Colonic mucosa (tissue), 4 donors: ENCODE measurements at places on chromosomes 1 and 21.
A peak's percentile ranks its signal among the peaks of the same experiment; 100 is the strongest.

DNA sequence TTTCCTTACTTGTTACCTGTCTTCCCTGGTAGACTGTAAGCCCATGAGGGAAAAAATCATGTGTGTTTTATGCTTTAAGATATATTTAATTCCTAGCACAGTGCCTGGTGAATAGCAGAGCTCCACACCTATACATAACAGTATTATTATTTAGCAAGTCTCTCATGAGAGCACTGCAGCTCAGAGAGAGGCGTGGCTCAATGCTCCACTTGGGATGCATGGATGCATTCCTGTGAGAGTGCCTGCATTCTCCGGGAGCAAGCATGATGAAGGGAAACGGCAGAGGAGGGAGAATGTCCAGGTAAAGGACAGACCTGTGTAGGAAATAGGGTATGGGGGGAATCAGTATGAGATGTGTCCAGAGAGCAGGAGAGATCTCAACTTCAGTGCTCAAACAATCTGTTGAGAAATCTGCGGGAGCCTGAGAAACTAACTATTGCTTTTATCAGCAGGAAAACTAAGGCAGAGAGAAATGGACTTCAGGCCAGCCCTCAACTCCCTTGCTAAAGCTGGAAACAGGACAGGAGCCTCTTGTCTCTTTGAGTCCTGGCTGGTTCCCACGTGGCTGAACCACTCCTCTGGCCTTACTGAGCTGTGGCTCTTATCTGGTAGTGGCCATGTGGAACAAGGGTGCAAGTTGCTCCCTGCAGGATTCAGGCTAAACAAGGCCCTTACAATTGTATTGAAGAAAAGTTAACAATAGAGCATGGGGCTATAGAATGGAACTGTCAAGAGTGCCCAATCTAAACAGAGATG lies 113.1 kb downstream of the KCNN3 start:
- DNase-seq, result no peak
- no peak overlapping the region for H3K27ac ChIP-seq
- peaks cover 20% of the 10 kb centered on the region for H3K27me3 ChIP-seq
- H3K36me3 ChIP-seq, result no peaks in the 10 kb centered on the region
- no peaks in the 10 kb centered on the region for H3K4me1 ChIP-seq
- H3K4me3 ChIP-seq, result no peak overlapping the region

- no peaks in the 10 kb centered on the region for H3K27me3 ChIP-seq
- H3K36me3 ChIP-seq, result no peaks in the 10 kb centered on the region
- peak overlapping the region; percentile 71 for H3K27ac ChIP-seq
- peaks cover 15% of the 10 kb centered on the region for H3K4me1 ChIP-seq
- DNase-seq, result peak; percentile 87
These were observed 101.5 kb downstream of the CASZ1 start for GRCh38 chr1:10694633-10695627.

DNA sequence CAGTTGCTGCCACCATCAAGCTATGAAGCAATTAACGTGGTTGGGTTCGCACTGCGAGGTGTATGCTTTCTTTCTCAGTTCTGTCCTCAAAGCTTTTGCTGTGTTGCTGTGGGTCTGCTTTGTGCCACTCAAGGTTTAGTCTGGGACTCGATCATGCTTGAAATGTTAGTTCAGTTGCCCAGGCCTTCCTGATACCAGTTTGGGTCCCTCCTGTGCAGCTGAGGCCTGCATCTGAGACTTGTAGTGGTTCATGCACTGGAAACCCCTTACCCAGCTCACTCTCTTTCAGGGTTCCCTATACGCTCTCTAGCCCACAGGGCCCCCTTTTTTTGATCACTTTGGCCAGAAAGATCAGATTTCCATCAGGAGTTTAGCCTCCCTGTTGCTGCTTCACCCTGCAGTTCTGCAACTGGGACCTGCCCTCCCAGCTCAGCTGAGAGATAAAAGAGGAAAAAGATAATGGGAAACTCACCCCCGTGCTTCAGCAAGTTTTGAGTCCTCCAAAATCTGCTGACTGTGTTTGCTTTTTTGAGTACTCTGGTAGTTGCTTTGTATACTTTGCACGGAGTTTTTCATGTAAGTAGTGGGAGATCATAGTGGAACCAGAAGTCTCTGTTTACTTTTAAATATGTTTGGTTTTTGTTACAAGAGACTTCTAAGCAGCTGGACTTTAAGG lies 317.0 kb downstream of the HHAT start:
- no peaks in the 10 kb centered on the region for H3K27me3 ChIP-seq
- no peak for DNase-seq
- no peak overlapping the region for H3K4me3 ChIP-seq
- no peaks in the 10 kb centered on the region for H3K36me3 ChIP-seq
- no peaks in the 10 kb centered on the region for H3K4me1 ChIP-seq
- H3K27ac ChIP-seq, result no peak overlapping the region

DNA sequence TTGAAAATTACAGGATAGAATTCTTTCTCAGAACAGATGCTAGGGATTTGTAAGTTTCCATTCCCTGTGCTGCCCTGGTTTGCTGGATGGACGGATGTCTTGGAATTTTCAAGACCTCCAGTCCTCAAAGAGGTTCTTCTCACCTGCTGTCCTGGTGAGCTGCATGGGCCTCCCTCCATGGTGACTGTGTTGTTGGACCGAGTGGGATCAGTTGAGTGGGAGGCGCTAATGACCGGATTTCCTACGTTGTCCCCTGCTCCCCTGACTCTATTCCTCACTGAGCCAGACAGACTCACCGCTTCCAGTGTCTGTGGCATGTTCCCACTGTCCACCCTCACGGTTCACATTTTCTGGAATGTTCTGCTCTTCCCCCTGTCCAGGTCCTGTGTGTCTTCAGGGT lies 229.8 kb downstream of the CAMTA1 start:
- H3K36me3 ChIP-seq, result no peaks in the 10 kb centered on the region
- no peak overlapping the region for H3K4me3 ChIP-seq
- no peak overlapping the region for H3K27ac ChIP-seq
- H3K4me1 ChIP-seq, result no peaks in the 10 kb centered on the region
- peak; percentile 9 for DNase-seq
- no peaks in the 10 kb centered on the region for H3K27me3 ChIP-seq
